Endothelial cell of umbilical vein (primary cell): ENCODE measurements at places on chromosomes 16 and 17. TPM values are rescaled to one million over a fixed set of nuclear protein-coding genes. Genes with fewer than 3 reads are reported as not detected.

DNA sequence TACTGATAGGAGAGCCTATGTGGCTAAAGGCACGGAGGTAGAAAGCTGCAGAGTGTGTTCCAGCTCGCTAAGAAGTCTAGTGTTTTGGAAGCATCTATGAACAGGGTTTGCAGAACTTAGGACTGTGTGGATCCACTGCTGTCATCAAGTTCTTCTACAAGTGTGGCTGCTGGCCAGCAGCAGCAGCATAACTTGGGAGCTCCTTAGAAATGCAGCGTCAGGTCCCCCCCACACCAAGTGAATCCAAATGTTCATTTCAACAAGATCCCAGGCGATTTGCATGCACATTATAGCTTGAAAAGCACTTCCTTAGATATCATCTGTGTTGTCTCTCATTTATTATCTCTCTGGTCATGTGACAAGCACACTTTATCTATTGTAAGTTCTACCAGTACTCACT is 131.9 kb upstream of the SHISA6 start:
- no peak for DNase-seq

DNA sequence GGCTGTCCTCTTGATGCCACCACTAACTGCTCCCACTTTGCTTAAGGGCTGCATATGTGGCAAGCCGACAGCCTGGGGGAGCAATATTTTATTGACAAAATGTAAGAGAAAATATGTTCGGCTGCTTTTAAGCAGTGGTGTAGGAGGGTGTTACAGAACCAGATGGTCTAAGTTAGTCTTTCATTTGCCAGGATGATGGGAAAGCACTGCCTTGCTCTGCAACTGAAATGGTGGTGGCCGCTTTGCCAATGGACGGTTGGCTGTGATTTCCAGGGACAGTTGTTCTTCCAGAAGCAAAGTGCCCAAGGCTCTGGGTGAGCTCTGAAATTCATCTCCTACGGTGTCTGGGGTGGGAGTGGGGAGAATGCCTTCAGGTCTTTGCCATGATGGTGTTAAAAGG is 469.3 kb downstream of the TOX3 start:
- no peak for DNase-seq

CD300C gene
- total RNA-seq = not detected in 2 replicates

KRT32 gene
- total RNA-seq = not detected in 2 replicates
